Naive thymus-derived CD4-positive, alpha-beta T cell (primary cell): ENCODE measurements at places on chromosomes 5 and 9. TPM values are rescaled to one million over a fixed set of nuclear protein-coding genes. Genes with fewer than 3 reads are reported as not detected.

DNA sequence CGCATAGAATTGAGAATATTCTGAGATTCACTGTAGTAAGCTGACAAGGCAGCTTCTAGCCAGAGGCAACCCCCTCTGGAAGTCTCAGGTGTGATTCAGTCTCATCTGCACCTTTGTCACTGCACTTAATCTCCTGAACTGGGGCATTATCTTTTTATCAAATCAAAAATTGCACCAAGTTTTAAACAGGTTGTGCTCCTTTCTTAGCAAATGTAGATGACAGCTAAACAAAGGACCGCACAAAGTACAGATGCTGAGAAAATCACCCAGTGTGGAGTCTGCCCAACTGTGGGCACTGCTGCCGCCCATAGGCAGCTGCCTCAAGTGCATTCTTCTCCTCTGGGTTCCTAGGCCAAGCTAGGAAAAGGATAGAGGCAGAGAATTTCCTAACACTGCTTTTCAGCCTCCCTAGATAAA lies 51.1 kb downstream of the STARD4 start:
- no peak overlapping the region for H3K4me3 ChIP-seq
- no peaks in the 10 kb centered on the region for H3K4me1 ChIP-seq
- H3K36me3 ChIP-seq, result peaks cover 20% of the 10 kb centered on the region
- DNase-seq, result no peak
- no peaks in the 10 kb centered on the region for H3K27me3 ChIP-seq

Gene ALG2
- total RNA-seq, result 33.7 and 37.0 TPM in 2 replicates

DNA sequence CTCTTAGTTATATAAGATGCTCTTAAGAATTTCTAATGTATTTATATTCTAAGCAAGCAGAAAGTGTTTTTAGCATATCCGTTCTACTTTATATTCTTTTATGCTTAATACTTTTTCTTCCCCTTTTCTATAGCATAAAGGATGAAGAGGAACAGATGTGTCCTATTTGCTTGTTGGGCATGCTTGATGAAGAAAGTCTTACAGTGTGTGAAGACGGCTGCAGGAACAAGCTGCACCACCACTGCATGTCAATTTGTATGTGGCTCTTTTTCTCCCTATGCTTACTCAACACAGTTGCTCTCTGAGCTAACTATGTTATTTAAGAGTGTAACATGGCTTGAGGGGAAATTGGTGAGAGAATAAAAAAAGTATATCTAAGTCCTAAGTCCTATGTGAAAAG lies 37.6 kb upstream of the SETD9 start:
- H3K4me3 ChIP-seq, result no peak overlapping the region
- H3K4me1 ChIP-seq, result no peaks in the 10 kb centered on the region
- peaks cover 22% of the 10 kb centered on the region for H3K36me3 ChIP-seq

- H3K27me3 ChIP-seq, result no peaks in the 10 kb centered on the region
- no peak for DNase-seq
- H3K27ac ChIP-seq, result no peak overlapping the region
- H3K36me3 ChIP-seq, result no peaks in the 10 kb centered on the region
- H3K4me3 ChIP-seq, result no peak overlapping the region
- H3K4me1 ChIP-seq, result no peaks in the 10 kb centered on the region
These were observed 49.5 kb downstream of the C7 start for GRCh38 chr5:40958811-40959210.

Gene ANKHD1
- 145 and 146 TPM in 2 replicates for total RNA-seq

Gene RNF44
- 260 TPM for total RNA-seq

DNA sequence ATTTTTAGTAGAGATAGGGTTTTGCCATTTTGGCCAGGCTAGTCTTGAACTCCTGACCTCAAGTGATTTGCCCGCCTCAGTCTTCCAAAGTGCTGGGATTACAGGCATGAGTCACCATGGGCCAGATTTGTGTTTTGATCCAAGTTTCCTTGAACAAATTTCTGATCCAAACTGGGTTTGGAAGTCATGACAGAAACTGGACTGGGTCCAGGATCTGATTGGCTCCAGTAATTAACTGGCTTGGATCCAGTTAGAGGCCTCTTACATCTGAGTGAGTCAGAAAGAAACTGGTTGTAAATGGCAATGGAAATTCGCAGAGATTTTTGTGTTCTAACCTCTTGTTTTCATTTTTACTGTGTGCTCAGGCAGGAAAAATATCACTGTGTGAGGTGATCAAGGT lies 141.6 kb downstream of the SLC25A46 start:
- H3K27ac ChIP-seq, result no peak overlapping the region
- H3K27me3 ChIP-seq, result no peaks in the 10 kb centered on the region
- DNase-seq, result no peak
- no peak overlapping the region for H3K4me3 ChIP-seq
- no peaks in the 10 kb centered on the region for H3K36me3 ChIP-seq

Gene ARL14EPL
- not detected for total RNA-seq

- no peaks in the 10 kb centered on the region for H3K36me3 ChIP-seq
- H3K4me1 ChIP-seq, result peaks cover 18% of the 10 kb centered on the region
- H3K4me3 ChIP-seq, result no peak overlapping the region
- no peak overlapping the region for H3K27ac ChIP-seq
These were observed 18.3 kb upstream of the NEK6 start for GRCh38 chr9:124239249-124240073.

Gene GHR
- not detected for total RNA-seq

Gene NDUFAF2
- total RNA-seq, result 11.3 TPM

DNA sequence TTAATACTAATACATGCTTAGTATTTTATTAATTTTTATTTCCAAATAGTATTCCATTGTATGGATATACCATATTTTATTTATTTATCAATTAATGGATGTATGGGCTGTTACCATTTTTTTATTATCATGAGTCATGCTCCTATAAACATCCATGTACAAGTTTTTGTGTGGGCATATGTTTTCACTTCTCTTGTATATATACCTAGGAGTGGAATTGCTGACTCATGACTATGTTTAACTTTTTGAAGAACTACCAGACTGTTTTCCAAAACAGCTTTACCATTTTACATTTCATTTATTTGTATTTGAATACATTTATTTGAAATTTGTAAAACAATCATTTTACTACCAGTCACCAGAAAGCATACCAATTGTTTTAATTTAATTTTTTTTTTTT lies 14.1 kb upstream of the LRRC19 start:
- H3K27me3 ChIP-seq, result no peaks in the 10 kb centered on the region
- no peak for DNase-seq
- peaks cover 15% of the 10 kb centered on the region for H3K36me3 ChIP-seq
- no peaks in the 10 kb centered on the region for H3K4me1 ChIP-seq
- H3K4me3 ChIP-seq, result no peak overlapping the region
- no peak overlapping the region for H3K27ac ChIP-seq

DNA sequence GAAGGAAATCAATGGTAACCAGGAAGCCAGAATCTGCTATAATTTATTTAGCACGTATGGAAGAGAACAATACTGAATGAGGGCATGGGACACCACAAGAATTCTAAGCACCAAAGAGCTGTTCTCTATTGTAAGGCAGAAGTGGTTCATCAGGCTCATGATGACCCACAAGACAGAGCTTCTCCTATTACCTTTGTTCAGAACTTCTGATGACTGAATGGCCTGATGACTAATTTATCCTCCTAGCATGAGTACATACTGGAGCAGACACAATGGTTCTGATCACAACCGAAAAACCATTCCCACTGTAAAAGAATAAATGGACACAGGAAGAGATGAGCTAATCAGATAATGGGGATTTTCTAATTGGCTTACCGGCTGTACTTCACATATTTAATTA lies 329.8 kb upstream of the PDE4D start:
- H3K36me3 ChIP-seq, result no peaks in the 10 kb centered on the region
- no peak overlapping the region for H3K27ac ChIP-seq
- H3K27me3 ChIP-seq, result no peaks in the 10 kb centered on the region
- DNase-seq, result no peak
- H3K4me3 ChIP-seq, result no peak overlapping the region

DNA sequence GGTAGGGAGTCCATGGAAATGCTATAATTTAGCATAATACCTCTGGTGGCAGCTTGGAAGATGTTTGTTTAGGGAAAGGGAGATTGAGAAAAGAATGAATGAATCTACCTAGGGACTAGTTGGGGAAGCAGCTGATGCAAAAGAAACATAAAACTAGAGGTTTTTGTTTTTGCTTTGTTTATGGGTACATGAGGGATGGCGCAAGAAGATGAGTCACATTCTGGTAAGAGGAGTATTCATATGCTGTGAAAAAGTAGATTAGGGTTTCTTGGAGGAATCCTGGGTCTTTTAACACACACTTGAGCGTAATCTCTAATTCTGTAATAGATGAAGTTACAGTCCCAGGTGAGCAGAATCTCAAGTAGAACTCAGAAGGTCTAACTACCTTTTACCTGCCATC lies 17.1 kb downstream of the C9orf43 start:
- no peaks in the 10 kb centered on the region for H3K4me1 ChIP-seq
- no peak overlapping the region for H3K27ac ChIP-seq
- no peaks in the 10 kb centered on the region for H3K36me3 ChIP-seq
- DNase-seq, result no peak
- H3K27me3 ChIP-seq, result no peaks in the 10 kb centered on the region

DNA sequence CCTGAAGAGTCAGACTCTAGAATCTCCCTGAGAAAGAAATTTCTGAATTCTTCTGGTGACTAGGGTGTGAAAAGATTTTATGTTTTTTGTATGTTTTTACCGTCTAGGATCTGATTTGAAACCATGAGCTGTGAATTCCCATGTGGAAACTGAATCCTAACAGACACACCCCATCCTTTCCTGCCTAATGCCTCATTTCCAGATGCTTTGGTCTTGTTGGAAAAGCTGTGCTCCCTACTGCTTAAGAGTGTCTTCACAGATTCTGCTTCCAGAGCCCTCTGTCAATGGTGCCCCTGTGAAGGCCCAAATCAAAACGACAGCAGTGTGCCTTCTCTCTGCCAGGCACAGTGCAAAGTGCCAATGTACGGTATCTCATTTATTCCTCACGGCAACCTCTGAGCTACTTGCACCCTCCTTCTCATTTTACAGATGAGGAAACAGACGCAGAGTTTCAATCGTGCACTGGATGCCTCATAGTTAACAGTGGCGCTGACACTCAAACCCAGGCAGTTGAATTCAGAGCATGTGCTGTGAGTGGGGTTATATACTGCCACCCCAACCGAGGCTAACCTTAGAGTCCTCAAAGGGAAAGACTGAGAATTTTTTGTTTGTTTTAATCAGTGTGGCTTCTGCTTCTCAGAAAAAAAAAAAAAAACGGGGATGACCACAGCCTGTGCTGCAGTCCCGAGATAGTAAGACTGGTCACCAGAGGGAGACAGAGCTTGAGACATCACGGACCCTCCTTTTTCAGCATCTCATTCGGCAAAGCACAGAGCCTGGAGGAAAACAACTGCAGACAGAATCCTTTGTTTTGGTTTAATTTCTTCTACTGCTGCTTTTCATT lies 188.4 kb downstream of the SNCAIP start:
- H3K4me3 ChIP-seq, result no peak overlapping the region
- H3K4me1 ChIP-seq, result no peaks in the 10 kb centered on the region
- no peaks in the 10 kb centered on the region for H3K27me3 ChIP-seq

Gene GPR150
- 0.43 and 0.48 TPM in 2 replicates for total RNA-seq

DNA sequence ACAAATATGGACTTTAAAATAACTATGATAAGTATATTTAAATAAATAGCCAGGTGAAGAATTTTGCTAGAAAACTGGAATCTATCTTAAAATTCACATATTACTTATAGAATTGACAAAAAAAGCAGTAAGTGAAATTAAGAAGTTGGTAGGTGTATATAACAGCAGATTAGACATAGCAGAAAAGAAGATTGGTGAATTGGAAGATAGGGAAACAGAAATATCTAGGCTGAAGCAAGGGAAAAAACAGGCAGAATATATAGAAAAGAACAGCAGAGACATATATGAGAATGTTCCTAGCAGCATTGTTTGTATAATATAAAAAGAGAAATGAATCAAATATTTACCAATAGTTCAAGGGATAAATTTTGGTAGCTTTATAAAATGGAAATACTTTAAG lies 294.9 kb downstream of the TMEM232 start:
- no peak for DNase-seq
- no peaks in the 10 kb centered on the region for H3K4me1 ChIP-seq
- no peaks in the 10 kb centered on the region for H3K36me3 ChIP-seq

DNA sequence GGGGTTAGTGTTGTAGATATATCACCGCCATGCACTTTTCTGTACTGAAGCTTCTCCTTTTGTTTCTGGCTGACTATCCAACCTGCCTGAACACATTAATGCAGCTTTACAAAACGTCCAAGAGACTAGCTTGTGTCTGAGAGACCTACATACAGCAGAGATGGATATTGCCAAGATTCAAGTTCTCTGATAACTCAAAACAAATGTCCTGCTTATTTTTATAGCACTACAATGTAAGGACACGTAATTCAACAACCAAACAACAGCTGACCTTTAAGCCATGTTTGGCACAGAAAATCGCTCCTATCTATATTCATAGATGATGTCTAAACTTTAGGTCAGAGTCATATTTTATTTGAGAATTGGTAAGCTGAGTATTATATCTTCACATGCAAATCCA lies 76.2 kb upstream of the NTRK2 start:
- no peak for DNase-seq
- no peak overlapping the region for H3K4me3 ChIP-seq
- no peaks in the 10 kb centered on the region for H3K36me3 ChIP-seq
- H3K27ac ChIP-seq, result no peak overlapping the region
- H3K4me1 ChIP-seq, result no peaks in the 10 kb centered on the region
- H3K27me3 ChIP-seq, result no peaks in the 10 kb centered on the region

Gene FAM221B
- not detected in 2 replicates for total RNA-seq

- no peak overlapping the region for H3K27ac ChIP-seq
- no peaks in the 10 kb centered on the region for H3K4me1 ChIP-seq
- H3K36me3 ChIP-seq, result no peaks in the 10 kb centered on the region
- no peaks in the 10 kb centered on the region for H3K27me3 ChIP-seq
- no peak overlapping the region for H3K4me3 ChIP-seq
These were observed 16.2 kb downstream of the ANKS6 start for GRCh38 chr9:98780059-98780749.

- no peaks in the 10 kb centered on the region for H3K4me1 ChIP-seq
- H3K4me3 ChIP-seq, result no peak overlapping the region
- H3K27me3 ChIP-seq, result no peaks in the 10 kb centered on the region
These were observed 29.2 kb downstream of the RFK start for GRCh38 chr9:76365028-76365427.

- no peaks in the 10 kb centered on the region for H3K4me1 ChIP-seq
- no peak for DNase-seq
- no peaks in the 10 kb centered on the region for H3K36me3 ChIP-seq
- H3K27me3 ChIP-seq, result no peaks in the 10 kb centered on the region
- no peak overlapping the region for H3K4me3 ChIP-seq
These were observed 181.8 kb downstream of the DTWD2 start for GRCh38 chr5:118806571-118806970.

DNA sequence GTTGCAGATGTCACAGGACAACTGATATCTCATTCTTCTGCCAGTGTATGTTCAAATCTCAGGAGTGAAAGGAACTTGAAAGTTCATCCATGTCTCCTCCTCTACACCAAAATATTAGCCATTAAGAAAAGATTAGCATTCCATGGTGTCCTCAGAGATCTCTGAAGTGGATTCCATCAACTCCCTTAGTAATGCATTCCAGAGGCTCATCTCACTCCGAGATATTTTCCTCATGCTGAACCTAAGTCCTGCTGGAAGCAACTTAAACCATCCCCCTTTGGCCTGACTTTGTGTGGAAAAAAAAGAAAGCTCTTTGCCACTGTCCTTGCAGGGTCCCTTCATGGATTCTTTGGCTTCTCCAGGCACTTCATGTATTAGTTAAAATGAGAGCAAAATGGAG lies 155.7 kb upstream of the ZNF462 start:
- DNase-seq, result no peak
- H3K36me3 ChIP-seq, result no peaks in the 10 kb centered on the region
- H3K4me1 ChIP-seq, result no peaks in the 10 kb centered on the region
- H3K4me3 ChIP-seq, result no peak overlapping the region

Gene OGN
- total RNA-seq, result not detected

GRCh38 chr5:41797662-41798061 lies 72.6 kb downstream of the OXCT1 start:
- no peak overlapping the region for H3K4me3 ChIP-seq
- peaks cover 23% of the 10 kb centered on the region for H3K36me3 ChIP-seq
- no peak for DNase-seq
- H3K27me3 ChIP-seq, result no peaks in the 10 kb centered on the region
- H3K27ac ChIP-seq, result no peak overlapping the region

Gene SLC46A2
- 0.27 TPM for total RNA-seq
